ENCODE measurements at places on chromosomes 6 and 20.

- no peak for DNase-seq
Observed at GRCh38 chr6:109531446-109531845, 48.4 kb upstream of the ZBTB24 start.

- DNase-seq: no peak
Observed at GRCh38 chr20:35737865-35738333, 4.2 kb downstream of the RBM39 start.

DNA sequence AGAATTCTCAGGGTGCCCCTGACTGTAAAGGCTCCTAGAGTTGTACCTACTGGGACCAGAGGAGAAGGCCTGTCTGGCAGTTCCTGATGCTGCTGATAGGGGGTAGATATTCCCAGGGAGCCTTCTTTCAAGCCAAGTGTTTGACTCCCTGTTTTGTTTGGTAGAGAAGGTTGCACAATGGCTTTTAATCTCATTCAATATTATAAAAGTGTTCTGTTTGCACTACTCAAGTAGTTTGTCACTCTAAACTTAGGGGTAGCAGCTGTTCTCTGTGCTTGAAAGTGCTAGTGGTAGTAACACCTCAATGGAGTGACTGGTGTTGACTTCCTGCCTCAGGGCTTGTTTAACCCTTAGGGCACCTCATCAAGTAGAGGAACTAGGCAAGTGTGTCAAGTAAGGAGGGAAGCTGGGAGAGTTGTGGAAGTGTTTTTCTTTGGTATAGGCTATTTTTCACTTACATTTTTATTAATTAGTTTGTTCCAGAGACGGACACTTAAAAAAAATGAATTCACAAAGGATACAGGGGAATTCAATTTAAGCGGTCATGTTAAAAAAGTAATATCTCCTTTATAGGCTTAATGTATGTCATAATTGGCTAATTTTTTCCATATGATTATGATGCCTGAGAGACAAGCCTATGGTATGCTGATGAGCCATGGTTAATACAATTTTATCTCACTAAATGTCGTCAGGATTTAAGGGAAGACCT lies 38.1 kb downstream of the BICRAL start:
- no peak for DNase-seq

DNA sequence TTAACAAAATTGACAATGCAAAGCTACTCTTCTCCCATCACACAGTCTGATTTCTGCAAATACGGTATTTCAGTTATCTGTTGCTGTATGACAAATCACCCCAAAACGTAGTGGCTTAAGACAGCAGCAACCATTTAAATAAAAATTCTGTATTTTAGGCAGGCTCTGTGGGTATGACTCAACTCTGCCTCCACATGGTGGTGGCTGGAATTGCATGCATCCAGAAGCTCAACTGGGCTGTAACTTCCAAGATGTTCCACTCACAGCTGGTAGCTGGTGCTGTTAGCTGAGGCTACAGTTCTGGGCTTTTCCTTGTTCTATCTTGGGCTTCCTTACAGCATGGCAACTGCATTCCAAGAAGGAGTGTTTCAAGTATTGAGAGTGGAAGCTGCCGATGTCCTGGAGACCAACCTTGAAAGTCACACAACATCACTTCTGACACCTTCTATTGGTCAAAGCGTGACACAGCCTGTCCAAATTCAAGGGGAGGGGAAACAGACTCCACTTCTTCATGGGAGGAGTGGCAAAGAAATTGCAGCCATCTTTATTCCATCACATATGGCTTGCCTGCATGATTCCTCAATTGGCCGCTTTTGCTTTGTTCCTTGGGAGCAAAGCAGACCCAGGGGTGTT lies 39.7 kb upstream of the TULP1 start:
- no peak for DNase-seq

DNA sequence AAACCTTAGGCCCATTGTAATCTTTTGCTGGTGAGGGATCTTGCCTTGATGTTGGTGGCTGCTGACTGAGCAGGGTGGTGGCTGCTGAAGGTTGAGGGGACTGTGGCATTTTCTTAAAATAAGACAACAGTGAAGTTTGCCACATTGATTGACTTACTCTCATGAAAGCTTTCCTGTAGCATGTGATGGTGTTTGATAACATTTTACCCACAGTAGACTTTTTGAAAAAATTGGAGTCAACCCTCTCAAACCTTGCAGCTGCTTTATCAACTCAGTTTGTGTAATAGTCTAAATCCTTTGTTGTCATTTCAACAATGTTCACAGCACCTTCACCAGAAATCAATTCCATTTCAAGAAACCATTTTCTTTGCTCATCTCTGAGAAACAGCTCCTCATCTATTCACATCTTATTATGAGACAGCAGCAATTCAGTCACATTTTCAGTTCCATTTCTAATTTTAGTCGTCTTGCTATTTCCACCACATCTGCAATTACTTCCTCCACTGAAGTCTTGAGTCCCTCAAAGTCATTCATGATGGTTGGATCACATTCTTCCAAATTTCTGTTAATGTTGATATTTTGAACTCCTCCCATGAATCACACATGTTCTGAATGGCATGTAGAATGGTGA lies 37.2 kb downstream of the CST9L start:
- no peak for DNase-seq
